ENCODE measurements at places on chromosomes 7 and 10.

GRCh38 chr7:29342761-29343160 lies 148.2 kb downstream of the CHN2 start:
- peaks cover 8% of the 10 kb centered on the region for H3K4me1 ChIP-seq
- no peaks in the 10 kb centered on the region for H3K36me3 ChIP-seq
- H3K27ac ChIP-seq: no peak overlapping the region
- no peak overlapping the region for H3K4me3 ChIP-seq
- no peak for DNase-seq
- peaks cover 6% of the 10 kb centered on the region for H3K27me3 ChIP-seq

GRCh38 chr7:36018816-36019484 lies 134.1 kb upstream of the EEPD1 start:
- H3K4me1 ChIP-seq: peaks cover 33% of the 10 kb centered on the region
- no peak for DNase-seq
- no peaks in the 10 kb centered on the region for H3K36me3 ChIP-seq

GRCh38 chr10:8034466-8035005 lies 20.0 kb upstream of the GATA3 start:
- DNase-seq: peak; percentile 26
- peaks cover 98% of the 10 kb centered on the region for H3K27me3 ChIP-seq
- peaks cover 23% of the 10 kb centered on the region for H3K4me1 ChIP-seq
- peak overlapping the region; percentile 64 for H3K4me3 ChIP-seq

- peaks cover 16% of the 10 kb centered on the region for H3K27me3 ChIP-seq
- no peaks in the 10 kb centered on the region for H3K36me3 ChIP-seq
- H3K4me1 ChIP-seq: no peaks in the 10 kb centered on the region
- no peak overlapping the region for H3K27ac ChIP-seq
- H3K4me3 ChIP-seq: no peak overlapping the region
Observed at GRCh38 chr10:10500937-10501336, 516.7 kb upstream of the CELF2 start.

GRCh38 chr10:121609426-121610380 lies 11.5 kb upstream of the FGFR2 start:
- no peak overlapping the region for H3K27ac ChIP-seq
- H3K27me3 ChIP-seq: peaks cover 26% of the 10 kb centered on the region
- H3K36me3 ChIP-seq: no peaks in the 10 kb centered on the region
- peaks cover 26% of the 10 kb centered on the region for H3K4me1 ChIP-seq

All from nephron progenitor cell (in vitro differentiated cells).